Stimulated activated CD4-positive, alpha-beta T cell treated with anti-CD3 and anti-CD28 coated beads, Interleukin-15, amount 100 ng/mL, for 1 hour (primary cell): ENCODE measurements at places on chromosomes 5 and 9.

DNA sequence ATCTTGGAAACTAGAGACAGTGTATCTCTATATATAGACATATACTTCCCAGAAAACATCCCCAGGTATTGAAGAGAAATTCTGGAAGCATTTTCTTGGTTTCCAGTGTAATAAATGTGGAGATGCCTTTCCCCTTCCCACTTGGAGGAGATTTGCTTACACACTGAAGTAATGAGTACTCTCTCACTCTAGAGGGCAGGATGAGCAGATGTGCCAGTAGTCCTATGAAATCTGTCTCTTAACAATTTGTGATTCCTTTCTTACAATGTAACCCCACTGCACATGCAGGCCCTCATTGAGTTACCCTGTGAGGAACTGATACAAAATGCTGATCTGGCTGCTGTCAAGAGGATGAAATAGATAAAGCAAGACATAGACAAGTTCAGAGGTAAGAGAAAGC lies 567.2 kb downstream of the SLCO4C1 start:
- DNase-seq: no peak

DNA sequence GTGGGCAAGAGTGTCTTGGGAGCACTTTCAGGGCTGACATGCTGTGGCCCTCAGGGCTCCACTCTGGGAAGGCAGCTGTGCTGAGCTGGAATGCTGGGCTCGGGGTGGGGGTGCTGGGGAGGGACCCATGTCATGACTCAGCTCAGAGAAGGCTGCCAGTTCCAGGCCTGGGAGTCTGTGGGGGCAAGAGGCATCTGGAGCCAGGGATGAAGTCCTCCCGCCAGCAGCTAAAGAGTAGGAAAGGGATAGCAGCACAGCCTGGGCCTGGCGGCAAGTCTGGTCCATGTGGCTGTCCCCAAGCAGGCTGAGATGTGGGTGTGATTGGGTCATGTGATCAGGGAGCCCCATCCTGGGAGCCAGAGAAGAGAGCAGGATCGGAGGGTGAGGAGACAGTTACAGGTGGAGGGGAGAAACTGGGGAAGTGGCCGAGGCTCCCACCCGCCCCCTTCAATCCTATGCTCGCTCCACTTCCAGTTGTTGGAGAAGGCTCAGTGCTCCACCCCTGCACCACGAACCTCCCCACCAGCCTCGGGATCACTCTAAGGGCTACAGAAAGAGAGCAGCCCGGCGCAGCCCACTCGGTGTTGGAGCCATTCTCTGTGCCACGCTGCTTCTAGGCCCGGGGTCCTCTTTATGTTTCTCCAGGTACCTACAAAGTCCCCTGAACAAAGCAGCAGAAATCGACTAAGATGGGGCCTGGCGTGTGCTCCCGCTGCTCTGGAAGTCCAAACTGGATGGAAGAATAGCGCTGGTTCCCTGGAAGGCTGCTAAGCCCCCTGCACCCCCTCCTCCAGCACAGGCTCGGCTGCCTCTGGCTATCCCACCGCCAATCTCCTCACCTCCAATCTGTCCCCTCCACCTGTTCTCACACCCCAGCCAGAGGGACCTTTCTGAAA lies 12.0 kb downstream of the PDGFRB start:
- DNase-seq: no peak

DNA sequence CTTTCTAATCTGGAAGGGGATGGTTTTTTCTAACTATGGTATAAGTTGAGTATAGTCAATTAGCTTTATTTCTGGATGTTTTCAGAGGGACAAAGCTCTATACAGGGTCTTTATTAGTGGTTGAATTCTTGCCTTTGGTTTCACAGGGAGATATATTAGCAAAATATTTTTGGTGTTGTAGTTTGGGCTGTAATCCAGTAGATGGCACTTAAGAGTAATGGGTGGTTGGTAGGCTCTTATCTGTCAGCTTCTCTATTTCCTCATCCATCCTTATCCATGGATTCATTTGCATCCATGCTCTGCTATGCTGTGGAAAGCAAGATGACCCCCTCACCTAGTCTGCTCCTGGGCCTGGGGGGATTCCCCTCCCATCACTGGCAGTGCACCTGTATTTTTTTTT lies 363.6 kb upstream of the CYLC2 start:
- no peak for DNase-seq

DNA sequence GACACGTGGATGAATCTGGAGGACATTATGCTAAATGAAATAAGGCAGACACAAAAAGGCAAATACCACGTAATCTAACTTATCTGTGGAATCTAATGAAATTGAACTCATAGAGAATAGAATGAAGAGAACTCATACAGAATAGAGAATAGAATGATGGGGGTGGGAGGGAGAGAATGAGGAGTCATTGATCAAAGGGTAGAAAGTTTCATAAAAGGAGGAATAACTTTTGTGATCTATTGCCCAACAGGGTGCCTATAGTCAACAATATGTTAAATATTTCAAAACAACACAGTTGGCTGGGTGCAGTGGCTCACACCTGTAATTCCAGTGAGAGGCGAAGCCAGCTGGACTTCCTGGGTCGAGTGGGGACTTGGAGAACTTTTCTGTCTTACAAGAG lies 54.9 kb upstream of the ZNF169 start:
- no peak for DNase-seq

DNA sequence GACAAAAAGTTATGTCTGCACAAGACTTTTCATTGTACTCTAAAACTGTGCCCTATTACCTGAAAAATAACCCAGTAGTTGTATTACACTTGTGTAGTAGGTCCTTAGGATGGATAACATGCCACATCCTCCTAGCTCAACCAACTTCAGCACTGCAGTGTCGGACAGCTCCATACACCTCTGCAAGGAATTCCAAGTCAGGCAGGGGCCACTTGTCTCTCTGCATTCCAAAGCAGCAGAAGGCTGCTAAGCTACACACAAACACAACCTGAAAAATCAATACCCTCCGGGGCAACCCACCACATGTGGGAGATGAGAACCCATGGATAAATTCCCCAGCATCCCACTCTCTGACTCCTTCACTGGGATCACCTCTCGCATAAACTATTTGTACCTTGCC lies 50.2 kb downstream of the MED10 start:
- no peak for DNase-seq

DNA sequence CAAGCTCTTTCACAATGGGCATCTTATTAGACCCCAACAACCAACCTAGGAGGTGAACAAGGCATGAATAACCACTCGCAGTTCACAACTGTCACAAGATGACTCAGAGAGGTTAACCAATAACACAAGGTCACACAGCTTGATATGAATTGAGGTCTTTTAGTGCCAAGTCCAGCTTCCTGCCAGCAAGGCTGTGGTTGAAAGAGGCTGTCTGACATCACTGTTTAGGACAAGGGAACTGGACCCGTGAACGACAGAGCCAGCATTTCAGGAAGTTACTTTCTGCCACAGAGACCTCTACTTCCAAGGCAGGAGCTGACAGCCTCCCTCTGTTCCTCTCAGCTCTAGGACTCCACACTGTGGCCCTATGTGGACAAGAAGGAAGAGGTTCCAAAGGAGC lies 53.4 kb upstream of the ALDH1B1 start:
- DNase-seq: no peak

GRCh38 chr5:32869216-32869615 lies 158.1 kb downstream of the NPR3 start:
- no peak for DNase-seq

DNA sequence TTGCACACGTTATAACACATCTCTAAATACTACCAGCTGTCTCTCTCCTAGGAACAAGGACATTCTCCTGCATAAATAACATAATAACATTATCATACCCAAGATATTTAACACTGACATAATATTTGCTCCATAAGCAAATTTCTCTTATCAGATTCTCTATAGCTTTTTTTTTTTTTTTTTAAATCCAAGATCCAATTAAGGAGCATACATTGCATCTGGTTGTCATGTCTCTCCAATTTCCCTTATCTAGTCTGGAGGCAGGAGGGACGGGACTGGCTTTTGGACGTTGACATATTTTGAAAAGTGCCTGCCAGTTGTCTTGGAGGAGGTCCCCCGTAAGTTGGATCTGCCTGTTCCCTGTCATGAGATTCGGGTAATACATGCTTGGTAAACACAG lies 76.6 kb downstream of the RAPGEF1 start:
- no peak for DNase-seq

GRCh38 chr5:1917830-1918487 lies 35.2 kb upstream of the IRX4 start:
- no peak for DNase-seq

- DNase-seq: no peak
Observed at GRCh38 chr9:133650026-133650425, 13.9 kb downstream of the DBH start.

GRCh38 chr5:29240379-29240778 lies 1953.1 kb upstream of the CDH6 start:
- DNase-seq: no peak

- no peak for DNase-seq
Observed at GRCh38 chr9:121013911-121014310, 36.2 kb downstream of the C5 start.

GRCh38 chr9:99069546-99069945 lies 35.4 kb upstream of the TGFBR1 start:
- no peak for DNase-seq

GRCh38 chr9:97857606-97858392 lies 4.8 kb downstream of the FOXE1 start:
- DNase-seq: no peak

DNA sequence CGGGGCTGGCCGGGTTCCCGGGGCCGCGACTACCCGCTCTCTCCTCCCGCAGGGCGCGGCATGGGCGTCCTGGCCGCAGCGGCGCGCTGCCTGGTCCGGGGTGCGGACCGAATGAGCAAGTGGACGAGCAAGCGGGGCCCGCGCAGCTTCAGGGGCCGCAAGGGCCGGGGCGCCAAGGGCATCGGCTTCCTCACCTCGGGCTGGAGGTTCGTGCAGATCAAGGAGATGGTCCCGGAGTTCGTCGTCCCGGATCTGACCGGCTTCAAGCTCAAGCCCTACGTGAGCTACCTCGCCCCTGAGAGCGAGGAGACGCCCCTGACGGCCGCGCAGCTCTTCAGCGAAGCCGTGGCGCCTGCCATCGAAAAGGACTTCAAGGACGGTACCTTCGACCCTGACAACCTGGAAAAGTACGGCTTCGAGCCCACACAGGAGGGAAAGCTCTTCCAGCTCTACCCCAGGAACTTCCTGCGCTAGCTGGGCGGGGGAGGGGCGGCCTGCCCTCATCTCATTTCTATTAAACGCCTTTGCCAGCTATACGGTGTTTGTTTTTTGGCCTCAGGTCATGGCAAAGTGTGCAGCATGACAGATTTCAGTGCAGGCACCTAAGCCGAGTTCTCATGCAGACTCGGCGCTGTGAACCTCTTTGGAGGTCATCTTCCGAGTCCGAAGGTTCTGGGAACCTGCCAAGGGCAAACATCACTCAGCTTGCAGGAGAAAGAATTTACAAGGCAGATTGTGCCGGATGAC lies 516 bp downstream of the MRPL41 start:
- DNase-seq: peak; percentile 9

- no peak for DNase-seq
Observed at GRCh38 chr9:27247756-27248155, 49.2 kb downstream of the EQTN start.

GRCh38 chr9:16519001-16519400 lies 351.5 kb downstream of the BNC2 start:
- no peak for DNase-seq

- no peak for DNase-seq
Observed at GRCh38 chr9:8570776-8571175, 771.2 kb upstream of the DMAC1 start.

GRCh38 chr5:139601429-139601828 lies 40.3 kb downstream of the UBE2D2 start:
- no peak for DNase-seq

GRCh38 chr5:93676704-93677103 lies 64.7 kb downstream of the POU5F2 start:
- DNase-seq: no peak

DNA sequence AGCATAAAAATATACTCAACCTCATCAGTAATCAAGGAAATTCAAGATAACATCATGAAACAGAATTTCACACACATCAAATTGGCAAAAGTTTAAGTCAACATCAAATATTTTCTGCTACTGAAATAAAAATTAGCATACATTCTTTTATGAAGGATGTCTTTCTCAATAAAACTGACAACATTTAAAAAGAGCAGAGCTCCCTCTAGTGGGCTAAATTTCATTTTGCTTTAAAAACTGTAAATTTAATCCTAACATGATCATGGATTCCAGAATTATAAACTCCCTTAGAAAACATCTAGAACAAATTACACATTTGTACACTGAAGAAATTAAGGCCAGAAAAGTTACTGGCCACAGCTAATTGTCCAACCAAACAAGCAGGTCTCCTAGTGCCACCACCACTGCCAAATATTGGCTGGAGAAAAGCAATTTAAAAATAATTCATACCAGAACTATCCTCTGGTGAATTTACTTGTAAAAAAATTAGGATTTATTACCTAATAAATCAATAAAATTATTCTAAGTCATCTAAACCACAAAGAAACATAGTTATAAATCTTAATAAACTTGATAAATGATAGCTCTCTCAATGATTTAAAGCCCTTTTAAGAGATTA lies 31.2 kb downstream of the DEPDC1B start:
- DNase-seq: no peak

GRCh38 chr5:169785771-169786618 lies 148.9 kb downstream of the DOCK2 start:
- DNase-seq: no peak

- no peak for DNase-seq
Observed at GRCh38 chr9:125479846-125480615, 218.4 kb downstream of the GAPVD1 start.

DNA sequence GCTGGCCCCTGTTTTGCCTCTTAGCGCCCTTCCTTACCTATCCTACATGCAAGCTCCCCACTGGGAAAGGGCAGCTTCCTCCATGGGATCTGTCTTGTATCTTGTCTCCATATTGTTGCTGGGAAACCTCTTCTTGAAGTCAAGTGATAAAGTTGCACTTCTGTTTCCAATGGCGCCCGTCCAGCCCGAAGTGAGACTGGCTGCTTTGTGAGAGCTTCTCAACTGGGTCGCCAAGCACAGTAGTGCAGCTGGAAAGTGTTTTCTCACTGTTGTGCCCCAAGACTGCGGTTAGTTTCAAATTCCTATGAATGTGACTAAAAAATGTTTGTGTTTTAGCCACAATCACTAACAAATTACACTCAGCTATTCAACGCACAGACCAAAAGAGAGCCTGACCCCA lies 506.6 kb upstream of the MPDZ start:
- no peak for DNase-seq

GRCh38 chr9:35533398-35533797 lies 43.5 kb downstream of the RUSC2 start:
- DNase-seq: no peak

GRCh38 chr9:38768351-38768761 lies 48.4 kb upstream of the FAM240B start:
- no peak for DNase-seq
